Body of pancreas (tissue), 4 donors: ENCODE measurements at places on chromosomes 3 and 15.

DNA sequence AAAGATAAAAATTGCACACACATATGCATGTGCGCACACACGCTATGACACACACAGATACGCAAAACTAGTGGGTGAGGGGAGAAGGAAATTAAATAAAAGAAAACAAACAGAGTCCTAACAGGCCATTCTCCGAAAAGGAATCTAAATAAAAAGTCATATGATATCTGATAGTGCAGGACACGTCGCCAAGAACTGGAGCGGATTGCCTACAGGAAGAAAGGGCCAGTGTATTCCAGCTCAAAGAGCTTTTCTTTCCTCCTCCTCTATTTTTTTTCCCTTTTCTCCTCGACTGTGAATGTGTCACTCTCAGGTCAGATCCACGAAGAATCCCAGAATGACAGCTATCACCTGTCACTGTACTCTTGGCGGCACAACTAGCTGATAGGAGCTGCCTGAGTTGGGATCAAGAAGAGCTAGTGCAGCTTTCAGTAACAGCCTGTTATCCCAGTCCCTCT, 157.8 kb downstream of the TIGIT start:
- H3K4me1 ChIP-seq: peaks cover 35% of the 10 kb centered on the region
- H3K27me3 ChIP-seq: no peaks in the 10 kb centered on the region
- no peak overlapping the region for H3K4me3 ChIP-seq
- peak overlapping the region; percentile 66 for H3K27ac ChIP-seq

DNA sequence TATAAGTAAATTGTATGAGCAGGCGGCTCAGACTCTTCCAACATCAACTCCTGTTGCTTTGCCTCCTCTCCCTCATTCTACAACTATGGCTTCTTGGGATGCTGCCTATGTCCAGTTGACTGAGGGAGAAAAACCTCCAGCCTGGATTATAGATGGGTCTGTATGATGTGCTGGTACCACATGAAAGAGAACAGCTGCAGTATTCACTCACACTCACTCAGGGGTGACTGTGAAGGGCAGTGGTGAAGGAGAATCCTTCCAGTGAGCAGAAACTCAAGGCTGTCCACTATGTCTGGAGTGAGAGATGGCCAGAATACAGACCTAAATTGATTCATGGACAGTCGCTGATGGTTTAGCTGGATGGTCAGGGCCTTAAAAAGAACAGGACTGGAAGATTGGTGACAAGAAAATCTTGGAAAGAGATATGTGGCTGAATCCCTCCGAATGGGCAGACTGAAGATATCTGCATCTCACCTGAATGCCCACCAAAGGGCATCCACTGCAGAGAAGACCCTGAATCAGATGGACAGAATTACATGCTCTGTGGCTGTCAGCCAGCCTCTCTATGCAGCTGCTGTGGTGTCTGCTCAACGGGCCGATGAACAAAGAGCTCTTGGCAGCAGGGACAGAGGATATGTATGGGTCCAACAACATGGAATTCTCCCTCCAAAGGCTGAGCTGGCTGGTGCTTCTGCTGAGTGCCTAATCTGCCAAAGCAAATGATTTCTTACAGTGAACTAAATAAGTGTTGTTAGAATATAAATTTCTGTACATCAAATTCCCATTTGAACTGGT, 1.9 kb upstream of the BCL2L10 start:
- H3K36me3 ChIP-seq: no peaks in the 10 kb centered on the region
- H3K27ac ChIP-seq: no peak overlapping the region
- H3K27me3 ChIP-seq: no peaks in the 10 kb centered on the region
- H3K4me1 ChIP-seq: peaks cover 41% of the 10 kb centered on the region

DNA sequence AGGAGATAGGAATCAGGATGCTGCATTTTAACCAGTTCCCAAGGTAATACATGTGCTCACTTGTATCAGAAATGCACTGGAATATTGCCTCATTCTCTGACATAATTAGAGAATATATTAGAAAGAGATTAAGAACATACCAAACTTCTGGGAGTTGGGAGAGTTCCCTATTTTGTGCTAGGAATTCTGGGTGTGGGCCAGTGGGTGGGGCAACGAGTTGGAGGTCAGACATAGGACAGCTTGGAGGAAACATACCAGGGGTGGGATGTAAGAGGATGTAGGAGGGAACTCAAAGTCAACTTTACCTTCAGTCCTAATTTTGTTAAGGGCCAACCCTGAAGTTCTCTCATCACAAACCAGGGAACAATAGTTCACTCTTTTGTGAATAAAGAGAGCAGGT, 83.6 kb downstream of the SLC7A14 start:
- no peak overlapping the region for H3K4me3 ChIP-seq
- H3K36me3 ChIP-seq: no peaks in the 10 kb centered on the region
- no peaks in the 10 kb centered on the region for H3K27me3 ChIP-seq
- H3K4me1 ChIP-seq: peaks cover 5% of the 10 kb centered on the region
- no peak overlapping the region for H3K27ac ChIP-seq

DNA sequence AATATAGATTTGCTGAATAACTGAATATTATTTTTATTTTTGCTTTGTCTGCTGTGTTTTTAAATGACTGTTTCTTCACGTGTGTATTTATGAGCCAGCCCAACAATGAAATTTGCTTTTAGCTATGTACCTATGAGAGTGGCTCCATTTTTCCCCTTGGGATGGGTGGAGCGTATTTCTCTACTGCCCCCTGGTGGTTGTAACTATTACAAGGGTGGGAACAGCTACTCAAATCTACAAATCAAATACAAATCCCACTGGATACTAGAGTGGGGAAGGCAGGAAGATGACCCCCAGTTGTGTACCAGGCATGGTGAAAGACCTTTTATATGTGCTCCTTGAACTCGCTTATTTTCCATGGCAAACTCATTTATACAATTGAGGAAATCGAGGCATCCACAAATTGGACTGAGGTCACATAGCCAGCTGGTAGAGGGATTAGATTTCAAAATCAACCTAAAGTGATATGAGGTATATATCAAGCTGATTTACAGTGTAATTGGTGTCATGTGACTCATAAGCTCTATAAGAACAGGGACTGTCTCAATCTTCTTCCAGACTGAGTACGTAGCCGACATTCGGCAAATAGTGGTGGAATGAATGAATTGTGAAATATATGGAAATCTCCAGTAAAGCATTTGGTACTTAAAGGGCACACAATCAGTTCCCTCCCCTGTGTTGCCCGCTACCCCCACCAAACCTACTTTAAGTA, 69.5 kb upstream of the VEPH1 start:
- no peaks in the 10 kb centered on the region for H3K4me1 ChIP-seq
- no peaks in the 10 kb centered on the region for H3K36me3 ChIP-seq
- H3K4me3 ChIP-seq: no peak overlapping the region

GRCh38 chr3:156252656-156253055, 132.3 kb downstream of the KCNAB1 start:
- H3K36me3 ChIP-seq: no peaks in the 10 kb centered on the region
- H3K4me3 ChIP-seq: no peak overlapping the region
- H3K4me1 ChIP-seq: no peaks in the 10 kb centered on the region
- DNase-seq: no peak
- H3K27me3 ChIP-seq: no peaks in the 10 kb centered on the region

DNA sequence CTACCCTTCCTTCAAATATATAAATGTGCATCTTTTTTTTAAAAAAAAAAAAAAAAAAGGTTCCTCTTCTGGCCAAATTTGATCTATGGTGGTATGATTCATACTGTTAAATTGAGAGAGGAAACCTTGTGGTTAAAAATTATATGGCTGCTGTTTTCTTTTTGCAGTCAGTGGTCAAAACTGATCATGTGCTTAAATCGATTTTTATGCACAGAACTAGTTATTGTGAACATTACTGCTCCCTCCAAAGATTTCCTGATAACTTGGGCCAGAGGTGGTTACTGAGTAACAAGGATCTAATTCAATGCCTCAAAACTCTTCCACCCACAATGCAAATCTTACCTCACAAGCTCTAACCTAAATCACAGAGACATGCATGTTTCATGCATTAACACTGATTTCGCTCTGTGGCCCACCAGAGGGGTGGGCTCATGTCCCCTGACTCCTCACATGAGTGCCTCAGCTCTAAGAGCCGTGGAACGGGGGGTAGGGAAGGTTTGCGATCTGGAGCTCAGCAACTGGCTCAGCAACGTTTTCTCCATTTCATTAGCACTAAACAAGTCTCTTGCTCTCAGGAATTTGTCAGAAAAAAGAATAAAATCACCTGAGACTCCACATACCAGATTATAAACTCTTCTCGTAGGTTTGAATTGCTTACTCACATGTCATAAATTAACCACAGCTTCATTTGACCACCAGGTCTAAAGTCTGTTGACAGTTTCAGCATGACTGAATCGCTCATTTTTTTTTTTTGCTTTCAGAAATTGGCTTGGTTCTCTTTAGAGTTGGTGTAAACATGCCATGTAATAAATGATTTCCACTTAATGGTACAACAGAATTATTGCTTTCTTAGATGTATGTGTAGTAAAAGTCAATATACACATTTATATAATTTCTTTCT, 280.4 kb downstream of the CD47 start:
- peaks cover 5% of the 10 kb centered on the region for H3K36me3 ChIP-seq
- no peak overlapping the region for H3K4me3 ChIP-seq
- DNase-seq: no peak
- no peaks in the 10 kb centered on the region for H3K27me3 ChIP-seq
- peak overlapping the region; percentile 47 for H3K27ac ChIP-seq
